ENCODE measurements at places on chromosomes 3 and 15.

DNA sequence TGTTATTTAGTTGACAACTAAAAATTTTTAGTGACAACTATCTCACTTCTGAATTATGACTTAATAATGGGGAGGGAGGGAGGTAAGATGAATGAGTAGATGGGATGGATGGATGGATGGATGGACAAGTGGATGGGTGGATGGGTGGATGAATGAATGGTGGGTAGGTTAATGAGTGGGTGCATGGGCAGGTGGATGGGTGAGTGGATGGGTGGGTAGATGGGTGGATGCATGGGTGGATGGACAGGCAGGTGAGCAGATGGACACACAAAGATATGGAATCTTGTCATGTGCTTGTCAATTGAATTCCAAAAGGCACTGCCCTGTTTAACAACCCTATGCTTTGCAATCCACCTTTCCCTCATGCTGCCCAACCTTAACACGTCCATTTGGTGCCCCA lies 41.5 kb downstream of the KLHL25 start:
- DNase-seq, result no peak

- DNase-seq, result no peak
Observed at GRCh38 chr3:73658227-73658626, 33.5 kb upstream of the PDZRN3 start.

- no peak for DNase-seq
Observed at GRCh38 chr3:171312741-171313140, 147.5 kb downstream of the TNIK start.

DNA sequence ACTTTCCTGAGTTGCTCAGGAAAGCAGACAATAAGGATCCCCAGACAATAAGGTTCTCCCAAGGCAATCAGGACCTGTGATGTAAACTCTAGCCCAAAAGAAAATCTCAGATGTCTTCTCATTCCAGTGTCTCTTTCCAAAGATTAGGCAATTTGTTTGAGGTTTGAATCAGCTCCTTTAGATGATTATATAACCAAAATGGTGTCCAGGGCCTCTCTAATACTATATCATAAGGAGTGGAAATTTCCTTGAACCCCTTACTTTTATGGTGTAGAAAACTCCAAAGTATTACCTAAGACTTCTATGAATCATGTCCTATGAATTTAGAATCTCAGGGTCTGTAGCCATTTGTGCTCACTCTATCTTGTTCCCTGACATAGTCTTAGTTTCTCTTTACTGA lies 65.9 kb downstream of the GPR176 start:
- DNase-seq, result no peak

- DNase-seq, result no peak
Observed at GRCh38 chr3:160677459-160677881, 510 bp downstream of the ARL14 start.

- no peak for DNase-seq
Observed at GRCh38 chr3:120180731-120181412, 86.6 kb upstream of the GSK3B start.

DNA sequence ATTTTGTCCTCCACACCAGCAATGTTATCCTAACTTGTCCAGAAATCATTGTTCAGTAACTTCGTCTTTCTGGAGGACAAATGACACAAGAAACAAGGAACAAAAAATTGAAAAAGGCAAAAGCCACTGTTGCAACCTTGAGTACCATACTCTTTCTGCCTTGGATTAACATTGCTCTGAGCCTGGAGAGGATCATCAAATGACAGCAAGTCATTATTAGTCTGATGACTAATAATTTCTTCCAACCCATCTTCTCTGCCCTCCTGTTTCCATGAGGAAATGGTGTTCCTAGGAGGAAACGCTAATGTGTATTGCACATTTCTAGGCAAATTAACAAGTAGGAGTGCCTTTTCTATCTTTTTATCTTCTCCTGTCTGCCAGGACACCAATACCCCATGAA lies 153.9 kb downstream of the PCCB start:
- DNase-seq, result no peak

DNA sequence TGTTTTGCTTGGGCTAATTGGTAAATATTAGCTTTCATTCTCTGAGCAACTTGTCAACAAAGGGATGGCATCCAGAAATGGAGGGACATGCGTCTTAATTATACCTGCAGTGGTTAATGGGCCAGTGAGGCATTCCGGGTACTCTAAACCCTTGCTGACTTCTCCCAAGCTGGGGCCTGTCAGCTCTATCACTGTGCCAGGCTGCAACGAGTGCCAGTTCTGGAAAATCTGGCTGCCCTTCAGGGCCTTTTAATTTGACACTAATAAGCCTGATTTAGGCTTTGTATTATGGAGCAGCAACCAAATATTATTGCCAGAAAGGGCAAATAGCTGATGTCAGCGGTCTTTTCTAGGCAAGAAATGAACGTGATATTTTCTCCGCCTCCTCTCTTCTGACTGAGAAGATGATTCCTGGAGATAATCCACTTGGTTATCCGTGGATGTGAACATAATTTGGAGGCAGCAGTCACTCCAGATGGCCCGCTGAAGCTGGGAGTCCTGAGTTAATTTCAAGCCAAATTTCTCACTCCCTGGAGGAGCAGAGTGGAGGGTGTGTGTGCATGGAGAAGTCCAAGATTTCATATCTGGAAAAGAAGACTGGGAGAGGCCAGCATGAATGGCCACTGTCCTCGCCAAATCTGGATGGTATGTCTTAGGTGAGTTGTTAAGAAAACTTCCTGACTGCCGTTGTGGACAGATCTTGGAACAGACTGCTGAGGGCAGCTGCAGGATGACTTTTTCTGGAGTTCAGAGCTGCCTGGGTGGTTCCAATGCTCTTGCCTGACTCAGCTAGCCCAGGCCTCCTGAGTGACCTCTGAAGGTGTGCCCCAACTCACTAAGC lies 44.4 kb upstream of the PSMD6 start:
- no peak for DNase-seq

- no peak for DNase-seq
Observed at GRCh38 chr15:20272422-20273184, 269.0 kb downstream of the GOLGA6L6 start.

DNA sequence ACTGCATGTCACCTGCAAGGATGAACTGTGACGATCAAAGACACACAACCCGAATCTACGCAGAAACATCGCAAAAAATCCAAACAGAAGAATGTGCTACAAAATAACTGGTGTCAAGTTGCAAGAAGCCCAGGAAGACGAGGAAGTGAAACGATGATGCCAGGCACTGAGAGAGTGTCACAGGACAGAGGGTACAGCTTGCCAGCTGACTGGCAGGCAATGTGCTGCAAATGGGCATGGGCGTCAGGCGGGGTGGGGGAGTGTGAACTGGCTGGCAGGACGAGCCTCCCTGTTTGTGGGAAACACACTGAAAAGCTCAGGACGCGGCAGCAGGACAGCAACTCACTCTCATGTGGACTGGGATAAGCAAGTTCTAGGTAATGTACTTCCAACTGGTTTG lies 28.9 kb upstream of the OCA2 start:
- no peak for DNase-seq

DNA sequence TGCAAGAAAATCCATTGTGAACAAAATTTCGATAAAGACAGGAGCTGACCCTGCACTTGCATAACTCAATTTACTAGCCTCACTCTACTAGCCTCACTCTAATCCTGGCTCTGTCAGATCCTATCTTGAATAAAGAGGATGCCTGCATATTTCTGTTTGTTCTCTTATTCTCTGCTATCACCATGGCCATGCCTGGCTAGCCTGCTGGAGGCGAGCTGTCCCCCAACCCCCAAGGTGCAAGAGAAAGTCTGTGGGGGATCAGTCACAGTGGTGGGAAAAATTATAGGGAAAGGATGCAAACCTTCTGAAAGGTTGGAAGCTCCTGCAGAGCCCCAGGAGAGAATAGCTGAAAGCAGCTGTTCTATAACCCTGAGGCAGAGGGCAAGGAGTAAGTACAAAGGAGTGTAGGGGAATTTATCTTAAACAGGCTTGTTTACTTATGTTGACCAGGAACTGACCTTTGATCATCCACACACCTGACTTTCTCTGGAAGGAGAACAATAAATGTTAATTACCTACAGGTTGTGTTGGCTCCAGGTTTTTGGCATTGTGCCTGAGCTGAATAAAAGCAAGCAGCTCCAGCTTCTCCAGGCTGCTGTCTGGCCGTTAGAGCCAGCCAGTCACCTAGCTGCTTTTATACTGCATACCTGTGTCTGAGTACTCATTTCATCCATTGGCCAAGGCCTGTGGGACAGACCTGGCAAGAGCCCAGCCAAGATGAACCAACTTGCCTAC lies 137.7 kb upstream of the RASGRP1 start:
- DNase-seq, result no peak

DNA sequence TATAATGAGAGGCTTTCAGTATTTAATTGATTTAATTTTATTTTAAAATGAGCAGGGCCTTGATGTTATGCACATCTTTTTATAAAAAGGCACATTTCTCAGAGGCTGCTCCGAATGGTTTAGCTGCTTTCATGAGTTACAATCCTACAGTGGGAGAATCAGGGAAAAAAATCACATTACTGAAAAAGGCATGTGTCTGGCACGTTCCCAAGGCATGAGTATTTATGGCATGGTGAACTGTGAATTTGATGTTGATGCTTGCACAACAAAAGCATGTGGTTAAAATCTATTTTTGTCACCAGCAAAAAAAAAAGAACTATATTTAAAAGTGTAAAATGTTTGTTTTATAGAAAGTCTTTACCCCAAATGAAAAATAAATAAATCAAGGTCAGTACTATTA lies 485.2 kb upstream of the ROBO2 start:
- no peak for DNase-seq

GRCh38 chr3:115100806-115101205 lies 46.3 kb downstream of the ZBTB20 start:
- no peak for DNase-seq

- DNase-seq, result no peak
Observed at GRCh38 chr15:60793656-60794055, 314.7 kb upstream of the ICE2 start.

- DNase-seq, result no peak
Observed at GRCh38 chr15:77964193-77964592, 113.3 kb downstream of the TBC1D2B start.

GRCh38 chr3:23162934-23163333 lies 40.2 kb upstream of the UBE2E2 start:
- no peak for DNase-seq

DNA sequence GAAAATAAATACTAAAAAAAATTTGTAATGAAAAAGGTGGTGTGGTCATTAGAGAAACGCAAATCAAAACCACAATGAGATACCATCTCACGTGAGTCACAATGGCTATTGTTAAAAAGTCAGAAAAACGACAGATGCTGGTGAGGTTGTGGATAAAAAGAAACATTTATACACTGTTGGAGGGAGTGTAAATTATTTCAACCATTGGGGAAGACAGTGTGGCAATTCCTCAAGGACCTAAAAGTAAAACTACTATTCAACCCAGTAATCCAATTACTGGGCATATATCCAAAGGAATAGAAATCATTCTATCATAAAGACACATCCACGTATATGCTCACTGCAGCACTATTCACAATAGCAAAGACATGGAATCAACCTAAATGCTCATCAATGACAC lies 120.3 kb downstream of the MYO9A start:
- DNase-seq, result no peak

GRCh38 chr3:133868186-133868585 lies 27.5 kb downstream of the RAB6B start:
- DNase-seq, result no peak

- DNase-seq, result no peak
Observed at GRCh38 chr3:8741581-8742261, 8.1 kb downstream of the CAV3 start.

- no peak for DNase-seq
Observed at GRCh38 chr3:187213616-187214015, 16.3 kb downstream of the RTP1 start.

GRCh38 chr15:84992157-84992944 lies 10.7 kb downstream of the PDE8A start:
- no peak for DNase-seq

GRCh38 chr15:76109046-76109445 lies 49.3 kb downstream of the TMEM266 start:
- no peak for DNase-seq

GRCh38 chr15:40016224-40016865 lies 22.6 kb downstream of the SRP14 start:
- DNase-seq, result no peak

- DNase-seq, result no peak
Observed at GRCh38 chr3:15768421-15769255, 29.1 kb downstream of the ANKRD28 start.

GRCh38 chr3:148718982-148719862 lies 21.5 kb downstream of the AGTR1 start:
- DNase-seq, result no peak

DNA sequence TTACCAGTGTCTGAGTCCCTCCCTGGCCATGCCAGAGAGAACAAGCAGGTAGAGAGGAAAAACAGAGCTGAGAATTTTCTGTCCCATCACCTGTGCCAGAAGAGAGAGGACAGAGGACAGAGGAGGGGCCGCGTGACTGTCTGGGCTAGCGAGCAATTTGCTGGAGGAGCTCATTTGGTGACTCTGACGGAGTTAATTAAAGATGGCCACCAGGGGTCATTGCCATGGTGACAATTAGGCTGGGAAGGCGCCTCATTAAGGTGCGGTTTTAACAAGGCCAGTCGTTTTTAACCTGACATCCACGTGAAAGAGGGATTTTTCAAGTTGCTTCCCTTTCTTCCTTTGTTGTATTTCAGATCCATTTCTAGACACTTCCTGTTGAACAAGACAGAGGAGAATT lies 72.4 kb downstream of the RHCG start:
- no peak for DNase-seq
